K562 (cell line): ENCODE measurements at places on chromosomes 7 and 10.

DNA sequence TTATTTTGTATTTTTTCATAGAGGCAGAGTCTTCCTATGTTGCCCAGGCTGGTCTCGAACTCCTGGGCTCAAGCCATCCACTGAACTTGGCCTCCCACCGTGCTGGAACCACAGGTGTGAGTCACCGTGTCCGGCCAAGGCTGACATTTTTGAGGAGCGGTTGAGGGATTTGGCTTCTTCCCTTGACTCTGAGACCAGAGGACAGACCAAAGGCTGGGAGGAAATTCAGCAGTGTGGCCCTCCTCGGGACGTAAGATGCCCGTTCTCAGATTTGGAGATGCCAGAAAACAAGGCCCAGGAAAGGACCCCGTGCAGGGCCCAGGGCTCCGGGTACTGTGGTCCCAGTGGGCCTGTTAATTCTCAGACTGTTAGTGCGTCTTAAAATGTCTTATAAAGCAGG is 146.2 kb downstream of the WDR37 start:
- DNase-seq: no peak
- H3K4me3 ChIP-seq: no peak overlapping the region
- H3K27me3 ChIP-seq: peaks cover 73% of the 10 kb centered on the region
- no peaks in the 10 kb centered on the region for H3K36me3 ChIP-seq

- H3K36me3 ChIP-seq: no peaks in the 10 kb centered on the region; the same call in 2 of the 3 replicates
- no peak overlapping the region for H3K4me3 ChIP-seq
- H3K27ac ChIP-seq: no peak overlapping the region
- peaks cover 8% of the 10 kb centered on the region; the same call in 2 of the 3 replicates for H3K27me3 ChIP-seq
- no peak for DNase-seq
These were observed 53.1 kb upstream of the ZNRF2 start for GRCh38 chr7:30231271-30231670.

DNA sequence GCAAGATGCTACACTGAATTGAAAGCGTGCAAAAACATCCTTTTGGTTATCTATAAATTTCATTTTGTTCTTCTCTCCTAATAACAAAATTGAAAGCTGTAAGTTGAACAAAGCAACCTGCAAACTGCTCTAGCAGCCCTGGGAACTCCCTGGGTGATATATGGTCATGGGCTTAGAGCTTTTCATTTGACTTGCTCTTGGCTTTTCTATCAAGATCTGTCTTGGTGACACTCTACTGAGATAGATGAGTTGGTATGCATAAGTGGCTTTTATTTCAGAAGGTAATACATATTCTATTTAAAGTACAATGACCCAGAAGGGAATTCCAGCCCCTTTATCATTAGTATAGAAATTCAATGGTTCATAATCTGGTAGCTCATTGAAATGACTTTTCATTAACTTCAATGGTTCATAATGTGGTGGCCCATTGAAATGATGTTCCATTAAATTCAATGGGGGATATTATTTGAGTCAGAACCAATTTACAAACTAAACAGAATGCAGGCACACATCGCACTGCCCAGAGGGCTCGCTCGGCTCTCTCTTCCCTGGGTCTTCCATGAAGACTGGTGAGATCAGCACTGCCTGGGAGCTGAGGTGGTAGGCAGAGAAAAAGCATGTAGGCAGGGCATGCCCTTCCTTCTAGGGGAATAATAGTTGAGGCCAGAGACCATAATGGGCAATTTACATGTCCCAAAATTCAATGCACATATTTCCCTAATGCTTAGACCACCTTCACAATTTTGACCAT is 10.1 kb upstream of the KCNMA1 start:
- DNase-seq: no peak
- no peaks in the 10 kb centered on the region; the same call in 2 of the 3 replicates for H3K4me1 ChIP-seq
- H3K36me3 ChIP-seq: no peaks in the 10 kb centered on the region
- no peak overlapping the region for H3K27ac ChIP-seq

GRCh38 chr10:24465124-24465874 is 256.4 kb downstream of the KIAA1217 start:
- H3K36me3 ChIP-seq: no peaks in the 10 kb centered on the region
- no peak overlapping the region for H3K27ac ChIP-seq
- no peaks in the 10 kb centered on the region for H3K4me1 ChIP-seq
- no peak for DNase-seq

- H3K4me1 ChIP-seq: no peaks in the 10 kb centered on the region
- no peaks in the 10 kb centered on the region for H3K27me3 ChIP-seq
- no peak overlapping the region for H3K4me3 ChIP-seq
- no peak overlapping the region for H3K27ac ChIP-seq
- no peaks in the 10 kb centered on the region for H3K36me3 ChIP-seq
- no peak for DNase-seq
These were observed 945.9 kb downstream of the GRID1 start for GRCh38 chr10:85420501-85421191.
